ENCODE measurements at places on chromosomes 5 and 9.

DNA sequence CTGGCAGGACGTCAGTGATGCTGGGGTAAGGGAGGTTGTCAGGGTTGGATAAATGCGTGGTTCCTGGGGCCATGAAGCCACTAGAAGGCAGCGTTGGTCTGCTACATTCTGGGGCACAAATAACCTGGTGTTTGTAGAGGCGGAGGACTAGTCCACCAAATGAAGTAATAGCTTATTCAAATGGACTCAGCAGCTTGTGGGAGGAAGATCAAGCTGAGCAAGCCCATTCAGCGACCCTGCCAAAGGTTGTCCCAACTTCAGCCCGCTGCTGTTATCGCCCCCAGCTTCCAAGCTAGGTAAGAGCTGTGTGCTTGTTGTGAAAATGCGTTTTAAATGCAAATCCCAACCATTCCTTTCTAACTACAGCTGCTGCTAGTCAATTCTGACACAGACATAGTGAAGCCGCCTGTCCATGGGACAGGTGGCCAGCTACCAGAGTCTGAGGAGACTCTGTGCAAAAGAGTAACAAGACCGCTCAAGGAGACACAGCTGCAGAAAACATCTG, 7.6 kb upstream of the FAM240B start:
- DNase-seq = no peak

DNA sequence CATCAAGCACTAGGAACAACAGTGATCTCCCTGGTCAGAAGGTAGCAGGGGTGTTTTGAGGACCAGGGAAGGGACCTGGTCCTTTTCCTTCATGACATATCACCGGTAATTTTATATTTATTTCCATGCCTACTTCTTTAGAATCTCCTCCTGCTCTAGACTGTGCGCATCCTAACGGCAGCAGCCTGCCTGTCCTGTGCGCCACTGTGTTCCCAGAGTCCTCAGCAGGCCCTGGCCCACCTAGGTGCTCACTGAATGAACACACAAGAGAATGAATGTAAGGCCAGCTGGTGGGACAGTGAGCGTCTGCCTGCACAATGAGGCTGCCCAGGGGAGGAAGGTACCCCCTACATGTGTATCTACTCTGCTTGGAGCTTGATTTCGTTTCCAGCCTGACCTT, 51.5 kb downstream of the C5orf15 start:
- no peak for DNase-seq

GRCh38 chr9:82930116-82930515, 132.8 kb downstream of the RASEF start:
- DNase-seq = no peak

DNA sequence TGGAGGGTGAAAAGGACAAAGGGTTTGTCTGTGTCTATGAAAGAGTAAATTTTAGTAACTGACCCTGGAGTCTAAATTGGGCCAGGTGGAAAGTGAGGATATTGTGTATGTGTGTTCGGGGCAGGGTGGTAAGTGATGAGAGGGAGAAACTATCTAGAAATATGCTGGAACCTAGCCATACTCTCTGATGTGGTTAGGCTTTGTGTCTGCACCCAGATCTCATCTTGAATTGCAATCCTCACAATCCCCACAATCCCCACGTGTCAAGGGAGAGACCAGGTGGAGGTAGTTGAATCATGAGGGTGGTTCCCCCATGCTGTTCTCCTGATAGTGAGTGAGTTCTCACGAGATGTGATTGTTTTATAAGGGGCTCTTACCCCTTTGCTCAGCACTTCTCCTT, 60.6 kb downstream of the COMMD10 start:
- DNase-seq = no peak

- no peak for DNase-seq
Observed at GRCh38 chr5:81898403-81898802, 73.4 kb upstream of the ATG10 start.

- peak; percentile 69 for DNase-seq
Observed at GRCh38 chr9:35553670-35554543, 51.2 kb upstream of the TESK1 start.

- no peak for DNase-seq
Observed at GRCh38 chr5:77841616-77842015, 65.5 kb upstream of the TBCA start.

- DNase-seq = no peak
Observed at GRCh38 chr5:172931001-172931536, 28.2 kb upstream of the RPL26L1 start.

DNA sequence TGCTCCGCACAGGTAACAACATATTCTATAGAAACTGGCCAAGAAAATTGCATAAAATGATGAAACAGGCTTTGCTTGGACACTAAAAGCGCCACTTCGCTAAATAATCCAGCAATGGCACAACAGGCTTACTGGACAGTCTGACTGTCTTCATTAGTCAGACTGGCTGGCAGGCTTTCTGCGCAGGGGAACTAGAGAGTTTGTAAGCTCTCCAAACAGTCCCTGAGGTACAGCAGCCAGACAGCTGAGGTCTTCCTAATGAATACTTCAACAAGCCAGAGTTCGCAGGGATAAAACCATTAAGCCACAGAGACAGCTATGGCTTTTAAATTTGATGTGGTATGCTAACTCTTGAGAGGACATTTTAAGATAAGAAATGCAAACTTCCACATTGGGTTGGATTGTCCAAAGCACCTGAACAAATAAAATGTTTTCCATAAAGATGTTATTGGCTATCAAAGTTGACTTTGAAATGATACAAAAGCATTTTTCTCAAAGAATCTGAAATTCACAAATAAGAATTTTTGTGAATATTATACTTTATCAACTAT, 20.7 kb downstream of the PLK2 start:
- DNase-seq = no peak

DNA sequence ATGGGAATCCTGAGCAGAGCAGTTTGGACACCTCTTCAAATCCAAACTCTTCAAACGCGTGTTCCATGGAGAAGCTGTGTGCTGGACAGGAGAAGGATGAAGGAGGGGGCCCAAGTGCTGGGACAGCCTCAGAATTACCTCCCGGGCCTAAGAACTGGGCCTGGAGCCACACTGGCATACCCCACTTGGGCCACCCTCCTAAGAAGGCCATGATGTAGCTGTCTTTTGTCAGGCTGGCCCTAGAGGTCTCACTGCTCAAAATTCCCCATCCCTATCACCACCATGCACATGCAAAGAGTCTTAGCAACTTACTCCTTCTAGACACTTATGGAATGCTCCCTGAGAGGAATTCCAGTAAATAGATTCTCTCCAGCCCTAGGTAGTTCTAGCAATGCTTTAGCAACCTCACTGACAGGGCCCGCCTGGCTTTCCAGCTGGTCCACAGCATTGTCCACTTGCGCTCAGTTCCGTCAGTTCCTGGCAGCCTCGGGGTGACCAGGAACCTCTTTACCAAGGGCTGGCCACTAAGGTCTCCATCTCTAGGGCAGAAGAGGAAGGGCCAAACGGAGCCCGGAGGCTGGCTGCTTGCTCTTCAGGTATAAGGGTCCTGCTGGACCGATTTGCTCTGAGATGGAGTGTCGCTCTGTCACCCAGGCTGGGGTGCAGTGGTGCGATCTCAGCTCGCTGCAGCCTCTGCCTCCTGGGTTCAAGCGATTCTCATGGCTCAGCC, 75.3 kb downstream of the RGS3 start:
- DNase-seq = no peak

GRCh38 chr5:40033411-40033810, 608.6 kb upstream of the DAB2 start:
- DNase-seq = no peak

- no peak for DNase-seq
Observed at GRCh38 chr9:128840524-128840923, 10.9 kb upstream of the SPOUT1 start.

DNA sequence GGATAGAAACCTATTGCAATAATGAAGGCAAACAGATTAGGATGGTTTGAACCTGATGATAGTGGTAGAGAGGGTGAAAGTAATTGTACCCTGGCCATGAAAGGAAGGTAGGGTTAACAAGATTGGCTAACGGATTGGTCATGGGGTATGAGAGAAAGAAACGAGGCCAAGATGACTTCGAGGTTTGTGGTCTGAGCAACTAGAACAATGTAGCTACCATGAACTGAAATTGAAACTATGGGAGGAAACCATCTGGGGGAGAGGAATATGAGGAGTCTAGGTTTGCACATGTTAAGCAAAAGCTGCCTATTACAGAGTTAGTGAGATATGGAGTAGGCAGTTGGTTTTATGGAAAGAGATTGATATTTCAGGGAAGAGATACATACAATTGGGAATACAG, 406.0 kb downstream of the PRELID2 start:
- DNase-seq = no peak

GRCh38 chr5:81950996-81951395, 20.8 kb upstream of the ATG10 start:
- DNase-seq = no peak

- DNase-seq = no peak
Observed at GRCh38 chr5:132839426-132840301, 9.2 kb upstream of the SHROOM1 start.

DNA sequence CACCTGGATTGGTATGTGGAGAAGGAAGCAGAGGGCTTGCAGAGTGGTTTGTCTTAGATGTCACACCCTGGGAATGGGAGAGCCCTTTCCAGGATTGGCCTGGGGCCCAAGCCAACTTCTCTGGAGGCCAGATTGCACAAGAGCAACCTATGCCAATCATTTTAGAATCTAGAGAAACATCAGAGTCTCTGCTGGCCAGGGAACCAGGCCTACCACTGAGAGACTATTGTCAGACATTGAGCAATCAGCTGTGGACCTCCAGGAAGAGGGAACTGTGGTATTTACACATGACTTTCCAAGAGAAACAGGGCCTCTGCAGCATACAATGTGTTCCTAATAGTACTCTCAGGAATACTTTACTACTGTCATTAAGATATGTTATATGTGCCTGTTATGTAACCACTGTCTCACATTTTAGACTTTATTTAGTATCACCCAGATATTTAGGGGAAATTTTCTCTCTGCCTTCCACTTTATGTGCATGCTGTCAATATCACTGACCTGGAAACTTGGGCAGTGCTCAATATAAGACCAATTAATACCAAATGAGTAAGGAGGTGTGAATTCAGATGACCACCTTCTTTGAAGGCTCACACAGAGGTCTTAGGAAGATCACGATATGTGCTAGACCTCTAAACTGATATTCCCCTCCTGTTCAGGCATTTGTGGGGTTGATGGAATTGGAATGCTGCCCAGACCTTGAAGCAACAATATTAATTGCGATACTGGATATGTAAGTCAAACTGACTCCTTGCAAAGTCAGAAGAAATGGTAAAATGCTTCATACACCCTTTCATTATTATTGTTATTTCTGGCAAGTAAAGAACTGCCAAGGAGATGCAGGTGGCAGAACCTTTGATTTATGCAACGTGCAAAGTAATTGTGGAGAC, 20.5 kb upstream of the CCL28 start:
- no peak for DNase-seq

GRCh38 chr5:65863747-65864146, 62.6 kb upstream of the ERBIN start:
- no peak for DNase-seq

DNA sequence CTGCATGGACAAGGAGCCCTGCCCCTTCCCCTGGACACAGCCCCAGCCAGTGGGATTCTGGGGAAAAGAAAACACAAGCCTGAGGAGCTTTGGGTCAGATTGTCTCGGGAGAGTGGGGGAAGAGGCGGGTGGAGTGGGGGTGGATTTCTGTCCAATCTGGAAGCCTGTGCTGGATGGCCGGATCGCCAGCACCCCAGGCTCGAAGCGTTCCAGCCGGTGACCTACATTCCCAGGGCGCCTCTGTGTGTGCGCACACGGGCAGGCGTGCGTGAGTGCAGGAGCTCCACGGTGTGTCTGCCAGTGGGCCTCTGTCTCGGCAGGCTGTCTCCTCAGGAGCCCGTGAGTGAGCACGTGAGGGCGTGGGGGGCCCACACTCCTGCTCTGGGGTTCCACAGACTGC, 74.3 kb upstream of the DAB2IP start:
- DNase-seq = no peak

- DNase-seq = no peak
Observed at GRCh38 chr9:17520268-17521064, 58.4 kb upstream of the SH3GL2 start.

- no peak for DNase-seq
Observed at GRCh38 chr9:20945269-20945668, 86.2 kb downstream of the HACD4 start.

DNA sequence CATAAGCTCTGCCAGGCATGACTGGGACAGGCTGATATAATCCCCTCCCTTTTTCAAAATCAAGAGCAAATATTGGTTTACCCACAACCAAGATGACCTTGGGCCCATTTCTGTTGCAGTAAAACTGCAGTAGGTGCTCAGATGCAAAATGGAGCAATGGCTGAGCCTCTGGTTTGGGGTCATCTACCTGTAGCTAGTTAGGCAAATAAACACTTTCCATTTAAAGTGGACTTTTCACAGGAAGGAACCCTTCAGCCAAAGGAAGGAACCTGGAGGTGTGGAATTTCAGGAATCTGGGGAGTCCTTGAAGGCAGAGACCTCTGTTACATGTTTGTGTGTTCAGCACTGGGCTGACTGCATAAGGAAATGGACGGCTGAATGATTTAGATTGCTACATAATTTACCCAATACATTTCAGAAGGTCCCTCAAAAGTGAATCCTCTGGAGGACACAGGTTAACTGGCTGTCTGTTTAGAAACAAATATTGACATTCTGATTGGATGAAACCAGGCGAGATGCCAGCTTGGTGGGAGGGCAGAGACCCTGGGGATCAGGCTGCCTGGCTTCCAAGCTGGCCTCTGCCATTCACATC, 170.1 kb upstream of the ZNF618 start:
- no peak for DNase-seq

GRCh38 chr9:98747476-98747875, 38.7 kb upstream of the GABBR2 start:
- no peak for DNase-seq

- DNase-seq = no peak
Observed at GRCh38 chr9:13532407-13532806, 252.9 kb upstream of the MPDZ start.

- DNase-seq = no peak
Observed at GRCh38 chr5:126220725-126221124, 202.5 kb upstream of the GRAMD2B start.

GRCh38 chr9:107685901-107686300, 196.3 kb upstream of the KLF4 start:
- no peak for DNase-seq

- DNase-seq = no peak
Observed at GRCh38 chr5:139733010-139733688, 62.5 kb upstream of the PSD2 start.

GRCh38 chr9:114591849-114592248, 4.3 kb downstream of the ATP6V1G1 start:
- no peak for DNase-seq

DNA sequence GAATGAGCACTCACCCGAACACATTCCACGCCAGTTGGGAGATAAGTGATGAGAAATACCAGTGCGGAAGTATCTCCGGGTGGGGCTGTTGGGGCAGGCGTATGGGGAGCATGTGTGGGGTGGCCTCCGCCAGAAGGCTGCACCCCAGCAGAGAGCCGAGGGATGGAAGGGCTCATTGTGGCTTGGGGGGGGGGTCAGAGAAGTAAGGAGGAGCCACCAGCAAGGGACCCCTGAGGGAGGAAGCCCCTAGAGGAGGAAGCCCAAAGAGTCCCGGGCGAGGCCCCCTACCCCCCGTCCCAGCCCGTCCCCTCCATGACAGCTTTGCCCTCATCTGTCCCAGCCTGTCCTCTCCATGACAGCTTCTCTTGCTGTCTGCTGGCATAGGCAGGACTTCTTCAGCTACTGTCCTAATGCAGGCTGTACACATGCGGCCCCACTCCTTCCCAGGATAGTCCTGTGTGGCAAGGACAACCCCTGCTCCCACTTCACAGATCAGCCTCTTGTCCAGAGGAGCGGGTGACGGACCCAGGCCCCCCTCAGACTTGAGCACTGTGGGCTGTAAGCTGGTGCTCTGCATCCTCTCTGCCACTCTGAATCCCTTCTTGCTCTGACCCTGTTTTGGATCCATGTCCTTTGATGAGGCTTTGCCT, 239.6 kb downstream of the CACNA1B start:
- no peak for DNase-seq

- DNase-seq = no peak
Observed at GRCh38 chr5:124650951-124651662, 95.3 kb downstream of the ZNF608 start.

Data from bone marrow (tissue), 2 donors.